ENCODE measurements at places on chromosomes 1 and 21.

- no peak for DNase-seq
Measured at GRCh38 chr1:91645031-91645430, 144.4 kb downstream of the CDC7 start.

DNA sequence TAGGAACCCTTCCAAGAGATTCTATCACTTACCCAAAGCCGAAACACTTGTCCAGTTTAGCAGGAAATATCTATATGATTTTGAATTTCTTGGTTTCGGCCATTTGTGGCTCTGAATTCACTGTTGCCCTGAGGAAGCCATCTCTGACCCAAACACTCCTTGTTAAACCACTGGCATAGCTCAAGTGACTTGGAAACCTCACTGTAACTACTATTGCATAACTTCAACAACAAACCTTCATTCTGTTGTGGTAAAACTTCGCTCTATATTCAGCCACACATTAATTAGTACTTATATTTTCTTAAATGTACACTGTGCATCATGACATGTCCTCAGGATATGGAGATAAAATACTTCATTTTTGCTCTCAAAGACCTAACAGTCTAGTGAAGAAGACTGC lies 63.2 kb downstream of the ST6GALNAC3 start:
- DNase-seq = no peak

DNA sequence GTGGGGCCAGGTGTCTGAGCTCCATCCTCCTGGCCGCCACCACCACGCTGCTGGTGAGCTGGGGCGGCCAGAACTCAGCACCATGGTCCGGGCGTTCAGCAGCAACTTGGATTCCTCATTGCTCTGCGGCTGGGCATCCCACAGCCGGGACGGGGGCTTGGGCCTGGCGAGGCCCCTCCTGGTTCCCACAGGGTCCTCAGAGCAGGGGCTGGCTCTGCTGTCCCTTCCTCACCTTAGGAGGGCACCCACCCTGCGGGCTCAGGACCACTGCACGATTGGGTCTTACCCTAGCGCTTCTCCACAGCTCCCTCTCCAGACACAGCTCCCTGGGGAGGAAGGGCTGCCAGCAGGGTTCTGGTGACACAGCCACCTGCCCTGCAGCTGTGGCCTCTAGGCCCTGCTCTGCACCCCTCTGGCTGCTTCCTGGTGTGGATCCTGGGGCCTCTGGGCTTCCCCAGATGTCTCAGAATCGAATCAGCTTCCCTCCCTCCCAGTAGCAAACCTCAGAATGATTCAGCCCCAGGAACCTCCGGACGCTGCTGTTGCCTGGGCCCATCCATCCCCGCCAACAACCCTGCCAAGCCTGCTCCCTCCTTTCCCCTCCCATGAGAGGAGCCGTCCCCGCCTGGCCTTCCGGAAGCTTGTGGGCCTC lies 25.0 kb downstream of the CRYAA start:
- DNase-seq = no peak

DNA sequence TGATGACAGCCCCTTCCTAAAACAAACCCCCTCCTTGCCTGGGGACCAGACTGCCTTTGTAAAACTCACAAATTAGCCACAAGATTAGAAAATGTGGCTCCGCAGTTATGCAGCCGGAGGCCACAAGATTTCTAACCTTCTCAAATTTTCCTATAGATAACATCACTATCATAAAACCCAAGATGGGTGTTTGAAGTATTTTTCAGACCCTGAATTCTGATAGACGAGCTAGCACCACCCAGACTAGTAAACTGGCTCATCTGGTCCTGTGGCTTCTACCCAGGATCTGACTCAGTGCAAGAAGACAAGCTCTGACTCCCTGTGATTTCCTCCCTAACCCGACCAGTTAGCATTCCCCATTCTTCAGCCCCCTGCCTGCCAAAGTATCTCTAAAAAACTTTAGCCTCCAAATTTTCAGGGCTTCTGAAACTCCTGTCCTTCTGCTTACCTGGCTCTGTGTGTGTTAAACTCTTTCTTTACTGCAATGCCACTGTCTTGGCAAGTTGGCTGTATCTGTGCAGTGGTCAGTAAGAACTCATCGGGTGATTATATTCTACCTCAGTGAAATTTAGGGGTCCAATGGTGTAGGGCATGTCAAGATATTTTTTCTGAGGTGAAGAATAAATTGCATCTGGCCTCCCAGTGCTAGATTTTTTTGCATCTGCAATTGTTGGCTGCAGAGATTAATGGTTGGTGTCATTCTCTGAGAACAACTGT lies 102.1 kb downstream of the S1PR1 start:
- DNase-seq = no peak

GRCh38 chr1:231138236-231138635 lies 23.6 kb upstream of the TRIM67 start:
- DNase-seq = no peak

DNA sequence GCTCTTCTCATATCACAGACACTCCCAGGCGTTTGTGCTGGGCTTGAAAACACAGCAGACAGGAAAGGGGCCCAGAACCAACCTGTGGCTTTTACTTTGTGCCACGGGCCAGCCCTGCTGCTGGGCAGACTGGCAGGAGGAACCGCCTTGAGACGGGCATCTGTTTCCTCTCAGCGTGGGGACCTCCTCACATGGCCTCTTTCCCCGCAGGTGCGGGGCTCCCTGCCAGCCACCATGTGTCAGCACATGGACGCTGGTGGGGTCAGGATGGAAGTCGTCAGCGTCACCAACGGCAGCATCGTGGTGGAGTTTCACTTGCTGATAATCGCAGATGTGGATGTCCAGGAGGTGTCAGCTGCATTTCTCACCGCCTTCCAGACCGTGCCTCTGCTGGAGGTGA lies 47.8 kb downstream of the UMODL1 start:
- no peak for DNase-seq

GRCh38 chr1:47184822-47185677 lies 4.8 kb downstream of the PDZK1IP1 start:
- no peak for DNase-seq

DNA sequence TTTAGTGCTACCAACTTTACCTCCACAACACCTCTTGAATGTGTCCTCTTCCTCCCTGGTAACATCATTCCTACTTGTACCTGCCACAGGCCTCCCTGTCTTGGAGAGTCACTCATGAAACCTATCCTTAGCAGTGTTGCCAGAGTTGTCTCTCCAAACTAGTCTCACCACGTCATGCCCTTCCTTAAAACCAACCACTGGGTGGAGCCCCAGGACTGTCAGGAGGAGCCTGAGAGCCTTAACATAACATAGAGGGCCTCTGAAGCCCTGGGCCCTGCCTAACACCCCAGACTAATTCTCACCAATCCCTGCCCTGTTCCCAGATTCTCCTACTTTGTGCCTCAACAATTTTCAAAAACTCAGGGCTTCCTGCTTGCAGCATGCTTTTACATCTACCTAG lies 65.3 kb downstream of the ZNF697 start:
- DNase-seq = peak; percentile 10
